NCI-H748 treated with DMSO at 0.1 percent for 48 hours (cell line): ENCODE measurements at places on chromosomes 2 and 18.

DNA sequence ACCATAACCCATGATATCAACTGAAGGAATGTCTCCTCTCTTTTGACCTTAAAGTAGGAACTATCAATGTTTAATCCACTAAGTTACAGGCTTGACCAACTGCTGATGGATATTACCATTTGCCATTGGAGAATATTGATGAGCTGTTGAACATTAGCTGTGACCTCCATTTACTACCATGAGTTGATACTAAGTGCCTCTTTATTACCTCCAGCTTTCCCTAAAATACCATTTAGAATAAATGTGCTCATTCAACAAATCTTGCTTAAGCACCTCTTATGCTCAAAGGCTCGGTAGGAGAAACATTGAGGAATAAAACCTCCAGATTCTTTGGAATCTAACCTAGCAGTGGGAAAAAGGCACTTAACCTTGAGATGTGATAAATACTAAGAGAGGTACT lies 81.2 kb downstream of the FAM124B start:
- DNase-seq: no peak

DNA sequence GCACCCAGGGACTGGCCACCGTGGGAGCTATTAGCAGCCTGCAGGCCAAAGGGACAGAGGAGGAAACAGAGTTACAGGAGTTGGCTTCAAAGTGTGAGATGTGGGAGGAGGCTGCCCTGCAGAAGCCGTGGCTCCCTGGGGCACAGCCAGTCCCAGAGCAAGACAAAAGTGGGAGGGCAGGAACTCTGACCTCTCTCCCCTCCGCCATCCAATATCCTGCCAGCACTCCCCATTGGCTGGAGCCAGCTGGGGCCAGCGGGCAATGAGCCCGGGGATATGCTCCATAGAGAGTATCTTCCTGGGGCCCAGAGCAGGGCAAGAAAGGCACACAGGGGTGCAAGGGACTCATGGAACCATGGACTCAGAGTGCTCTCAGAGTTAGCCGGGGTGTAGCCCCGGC lies 143.1 kb downstream of the INHBB start:
- DNase-seq: no peak

- no peak for DNase-seq
Observed at GRCh38 chr2:135030826-135031225, 16.4 kb downstream of the MAP3K19 start.

GRCh38 chr2:102834523-102835273 lies 72.9 kb downstream of the TMEM182 start:
- no peak for DNase-seq

GRCh38 chr2:173119944-173120343 lies 44.3 kb downstream of the MAP3K20 start:
- no peak for DNase-seq

DNA sequence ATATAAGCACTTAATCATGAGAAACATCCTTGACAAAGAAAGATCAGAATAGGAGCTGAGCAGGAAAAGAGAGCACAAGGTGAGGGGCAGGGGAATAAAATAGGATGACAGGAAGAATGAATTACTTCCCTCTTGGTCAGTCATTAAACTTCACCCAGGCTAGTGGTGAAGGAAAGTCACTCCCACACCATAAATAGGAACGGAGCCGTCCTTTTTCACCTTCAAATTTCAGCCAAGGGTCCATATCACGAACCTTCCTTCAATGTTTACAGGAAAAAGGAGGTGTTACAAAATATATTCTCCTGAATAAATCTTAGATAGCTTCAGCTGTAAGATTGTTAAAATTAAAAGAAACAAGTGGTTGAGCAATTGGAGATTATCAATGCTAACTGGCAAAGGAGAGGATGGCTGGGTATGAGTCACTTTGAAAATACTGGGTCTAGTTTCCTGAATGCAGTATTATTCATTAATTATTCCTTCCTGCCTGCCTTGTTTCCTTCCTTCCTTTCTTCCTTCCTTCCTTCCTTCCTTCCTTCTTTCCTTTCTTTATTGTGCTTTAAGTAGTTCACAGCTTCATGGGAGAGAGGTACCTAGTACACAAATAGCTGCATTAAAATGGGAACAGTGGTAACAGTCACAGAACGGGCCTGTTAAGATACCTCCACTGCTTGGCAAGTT lies 292.3 kb upstream of the ID2 start:
- no peak for DNase-seq

DNA sequence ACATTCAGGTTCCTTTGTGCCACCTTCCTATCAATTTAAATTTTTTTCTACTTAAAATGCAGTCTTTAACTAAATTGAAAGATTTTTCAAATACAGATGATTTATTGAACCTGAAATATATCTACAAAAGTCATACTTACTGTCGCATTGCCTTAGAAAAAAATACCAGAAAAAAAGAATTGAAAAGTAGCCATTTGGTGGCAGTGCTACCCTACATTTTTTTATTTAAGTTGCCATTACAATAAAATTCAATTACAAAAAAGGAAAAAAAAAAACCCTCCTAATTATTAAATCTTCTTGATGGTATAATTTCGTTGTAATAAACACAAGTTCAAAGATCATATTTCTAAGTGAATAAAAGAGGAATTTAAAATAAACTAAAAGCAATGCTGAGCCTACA lies 43.4 kb downstream of the DSC3 start:
- no peak for DNase-seq

DNA sequence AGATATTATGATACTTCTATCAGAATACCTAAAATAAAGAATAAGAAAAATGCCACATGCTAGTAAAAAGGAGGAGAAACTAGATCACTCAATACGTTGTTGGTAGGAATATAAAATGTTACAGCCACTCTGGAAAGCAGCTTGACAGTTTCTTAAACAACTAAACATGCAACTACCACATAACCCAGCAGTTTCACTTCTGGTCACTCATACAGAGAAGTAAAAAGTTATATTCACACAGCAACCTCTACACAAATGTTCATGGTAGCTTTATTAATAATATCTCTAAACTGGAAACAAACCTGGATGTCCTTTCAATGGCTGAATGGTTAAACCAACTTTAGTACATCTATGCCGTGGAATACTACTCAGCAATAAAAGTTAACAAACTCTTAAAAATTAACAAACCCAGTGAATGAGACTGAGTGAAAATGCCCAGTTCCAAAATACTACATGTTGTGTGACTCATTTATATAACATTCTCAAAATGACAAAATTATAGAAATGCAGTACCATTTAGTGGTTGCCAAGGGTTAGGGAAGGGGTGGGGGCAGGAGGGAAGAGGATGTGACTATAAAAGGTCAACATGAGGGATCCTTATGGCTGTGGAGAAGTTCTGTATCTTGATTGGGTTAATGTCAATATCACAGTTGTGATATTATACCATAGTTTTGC lies 124.1 kb downstream of the MMADHC start:
- no peak for DNase-seq

GRCh38 chr2:35081001-35081621 lies 1274.5 kb upstream of the CRIM1 start:
- no peak for DNase-seq

DNA sequence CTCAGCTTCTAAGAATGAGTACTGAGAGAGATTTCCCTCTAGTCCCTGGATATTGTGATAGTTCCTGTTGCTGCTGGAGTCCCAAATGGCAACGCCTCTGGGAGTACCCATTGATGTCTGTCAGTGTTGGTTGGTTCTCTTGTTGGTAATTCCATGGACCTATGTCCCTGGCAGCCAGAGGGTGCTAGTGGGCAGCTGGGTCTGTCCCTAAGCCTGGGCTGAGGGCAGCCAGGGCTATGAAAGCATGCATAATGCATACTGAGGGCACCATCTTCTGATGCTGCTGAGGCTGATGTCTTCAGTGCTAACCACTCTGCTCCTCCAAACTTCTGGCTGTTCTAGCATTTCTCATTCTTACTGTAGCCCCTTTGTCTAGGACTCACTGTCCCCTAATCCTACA lies 35.9 kb downstream of the NABP1 start:
- DNase-seq: no peak

GRCh38 chr18:11544060-11544633 lies 65.2 kb upstream of the SLC35G4 start:
- no peak for DNase-seq

DNA sequence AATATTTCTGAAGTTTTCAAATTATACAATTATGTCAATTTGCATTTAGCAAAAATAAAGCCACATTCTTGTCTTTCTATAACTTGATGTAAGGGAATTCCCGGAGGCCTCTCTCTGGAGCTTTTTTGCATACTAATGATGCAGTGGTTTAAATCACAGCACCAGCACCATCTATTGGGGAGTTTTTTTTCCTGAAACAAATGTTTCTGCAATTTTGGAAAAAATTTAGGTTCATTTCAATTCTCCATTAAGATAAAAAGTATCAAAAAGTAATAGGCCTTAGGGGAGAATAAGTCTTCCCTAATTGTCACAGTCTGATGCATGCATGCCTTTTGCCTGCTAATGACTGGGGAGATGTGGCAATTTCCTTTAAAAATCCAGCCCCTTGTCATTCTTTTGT lies 13.5 kb downstream of the CBLN2 start:
- DNase-seq: no peak

DNA sequence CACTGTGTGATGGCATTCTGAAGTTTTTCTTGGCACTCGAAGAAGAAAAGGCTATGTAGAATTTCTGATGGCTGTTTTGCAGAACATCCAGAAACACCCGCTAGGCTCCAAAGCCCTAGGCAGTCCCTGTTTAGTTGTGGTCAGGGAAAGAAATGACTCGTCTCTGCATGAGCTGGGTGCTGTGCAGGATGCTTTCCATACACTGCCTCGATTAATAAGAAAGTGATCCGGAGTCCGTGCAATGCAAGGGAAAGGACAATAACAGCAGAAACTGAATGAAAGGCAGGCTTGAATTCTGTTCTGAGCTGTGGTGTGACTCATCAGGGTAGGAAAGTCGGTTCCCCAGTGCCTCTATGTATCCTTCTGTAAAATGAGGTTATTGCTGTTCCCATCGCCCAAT lies 18.7 kb downstream of the MAPRE3 start:
- DNase-seq: no peak

DNA sequence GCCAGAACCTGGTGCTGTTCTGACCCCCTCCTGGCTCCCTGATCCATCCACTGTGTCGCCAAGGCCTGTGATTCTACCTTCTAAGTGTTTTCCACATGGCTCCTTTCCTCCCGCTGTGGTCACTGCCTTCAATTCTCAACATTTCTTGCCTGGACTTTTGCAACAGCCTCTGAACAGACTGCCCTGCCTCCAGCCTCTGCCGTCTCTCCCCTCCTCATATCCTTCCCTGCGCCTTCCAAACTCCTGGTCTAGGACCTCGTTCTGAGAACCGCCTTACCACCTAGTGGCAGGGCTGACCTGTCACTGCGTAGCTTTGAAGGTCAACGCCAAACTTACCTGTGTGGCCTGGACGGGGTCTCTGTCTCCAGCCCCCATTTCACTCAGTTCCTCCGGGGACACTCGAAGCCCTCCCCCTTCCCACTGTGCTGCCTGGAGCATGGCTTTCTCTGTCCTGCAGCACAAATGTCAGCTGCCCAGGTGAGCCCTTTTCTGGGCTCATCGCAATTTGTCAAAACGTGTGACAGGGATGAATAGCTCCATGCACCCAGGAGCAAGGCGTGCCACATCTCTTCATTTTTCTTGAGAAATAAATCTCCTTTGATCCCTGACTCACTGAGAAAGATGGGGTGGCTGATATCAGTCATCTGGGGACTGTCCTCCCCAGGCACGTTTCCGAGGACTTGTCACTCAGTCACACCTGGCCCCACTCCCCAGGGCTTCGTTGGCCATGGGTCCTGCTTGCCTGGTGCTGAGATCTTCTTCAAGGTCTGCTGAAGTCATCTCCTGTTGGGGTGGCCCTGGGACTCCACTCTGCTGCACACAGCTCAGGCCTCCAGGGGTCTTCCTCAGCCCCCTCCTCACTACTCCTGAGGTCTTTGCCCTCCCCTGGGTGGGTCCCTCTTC lies 46.7 kb downstream of the LDLRAD4 start:
- no peak for DNase-seq

DNA sequence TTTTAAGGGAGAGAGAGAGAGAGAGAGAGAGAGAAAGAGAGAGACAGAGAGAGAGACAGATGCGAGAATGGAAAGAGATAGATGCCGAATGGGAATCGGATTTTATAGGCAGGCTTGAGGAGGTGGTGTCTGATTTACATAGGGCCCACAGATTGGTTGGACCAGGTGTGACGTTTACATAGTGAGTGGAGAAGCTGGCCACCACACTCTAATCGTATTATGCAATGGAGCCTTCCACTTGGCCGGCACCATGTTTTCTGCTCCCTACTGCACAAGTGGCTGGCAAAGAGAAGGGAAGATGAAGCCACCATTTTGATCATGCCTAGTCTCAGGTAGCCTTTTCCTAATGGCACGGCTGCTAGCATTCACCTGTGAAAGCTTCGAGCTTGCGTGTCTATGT lies 33.9 kb downstream of the CD8B2 start:
- no peak for DNase-seq

DNA sequence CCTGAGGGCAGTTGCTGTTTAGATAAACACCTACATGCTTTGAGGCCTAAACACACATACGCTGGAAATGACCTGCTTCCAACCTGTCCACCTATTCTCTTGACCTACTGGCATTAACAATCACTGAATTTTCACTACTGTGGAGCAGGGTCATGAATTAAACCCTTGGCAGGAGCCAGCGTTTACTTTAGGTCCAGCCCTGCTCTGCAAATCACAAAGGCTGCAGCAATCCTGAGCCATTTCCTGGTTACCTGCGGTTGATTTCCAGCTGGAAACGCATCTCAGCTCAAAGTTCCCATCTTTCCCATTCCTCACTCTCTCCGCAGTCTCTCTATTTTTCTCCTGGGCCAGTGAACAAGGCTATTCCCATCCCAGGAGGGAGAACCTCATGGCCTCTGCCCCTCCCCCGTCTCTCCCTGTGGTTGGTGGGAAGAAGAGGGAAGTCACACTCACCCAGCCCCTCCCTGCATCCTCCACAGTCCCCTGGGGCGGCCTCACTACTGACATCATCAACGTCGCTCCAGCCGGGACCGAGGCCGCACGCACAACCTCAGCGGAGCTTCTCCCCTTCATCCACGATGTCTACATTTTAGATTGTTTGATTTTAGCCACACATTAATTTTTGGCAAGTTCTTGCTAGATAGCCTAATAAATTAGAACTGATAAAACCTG lies 84.5 kb upstream of the SNTG2 start:
- DNase-seq: no peak

- no peak for DNase-seq
Observed at GRCh38 chr2:9021563-9022211, 18.2 kb upstream of the MBOAT2 start.

GRCh38 chr2:19356545-19357401 lies 1.6 kb downstream of the OSR1 start:
- no peak for DNase-seq

GRCh38 chr2:240589850-240590525 lies 3.5 kb downstream of the CAPN10 start:
- no peak for DNase-seq

- peak; percentile 62 for DNase-seq
Observed at GRCh38 chr2:171811245-171811628, 82.8 kb downstream of the SLC25A12 start.
